ENCODE measurements at places on chromosomes 2 and 18.

GRCh38 chr2:96847586-96847985, 3.8 kb upstream of the ANKRD23 start:
- DNase-seq, result no peak

DNA sequence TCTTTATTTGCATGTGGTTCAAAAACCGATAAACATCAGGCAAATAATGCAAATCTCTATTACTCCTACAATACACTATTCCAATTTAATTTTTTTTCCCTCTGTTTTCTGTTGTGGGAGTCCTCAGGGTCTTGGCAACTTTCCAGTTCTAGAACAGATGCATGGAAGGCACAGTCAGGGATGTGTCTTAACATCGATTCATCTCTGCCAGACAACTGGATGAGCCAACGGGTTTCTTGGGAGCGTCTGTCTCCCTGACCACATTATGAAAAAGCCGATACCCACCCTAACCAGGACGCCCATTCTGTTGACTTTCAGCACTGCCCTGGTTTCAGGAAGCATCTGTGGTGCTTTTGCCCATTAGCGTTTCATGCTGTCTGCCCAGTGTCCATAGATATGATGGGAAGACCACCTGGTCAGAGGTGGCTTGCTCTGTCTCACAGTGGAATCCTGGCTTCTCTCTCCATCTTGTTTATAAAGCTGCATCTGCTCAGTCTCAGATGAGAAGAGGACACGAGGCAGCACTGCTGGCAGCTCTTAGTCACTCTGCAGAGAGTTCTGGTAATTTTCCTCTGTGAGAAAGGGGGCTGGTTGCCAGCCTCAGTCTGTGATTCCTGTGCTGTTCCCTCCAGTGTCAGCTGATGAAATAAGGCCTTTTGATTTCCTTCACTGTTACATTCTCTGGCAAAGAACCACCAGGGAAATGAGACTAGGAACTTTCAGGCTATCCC, 57.9 kb upstream of the KCNE4 start:
- DNase-seq, result no peak

DNA sequence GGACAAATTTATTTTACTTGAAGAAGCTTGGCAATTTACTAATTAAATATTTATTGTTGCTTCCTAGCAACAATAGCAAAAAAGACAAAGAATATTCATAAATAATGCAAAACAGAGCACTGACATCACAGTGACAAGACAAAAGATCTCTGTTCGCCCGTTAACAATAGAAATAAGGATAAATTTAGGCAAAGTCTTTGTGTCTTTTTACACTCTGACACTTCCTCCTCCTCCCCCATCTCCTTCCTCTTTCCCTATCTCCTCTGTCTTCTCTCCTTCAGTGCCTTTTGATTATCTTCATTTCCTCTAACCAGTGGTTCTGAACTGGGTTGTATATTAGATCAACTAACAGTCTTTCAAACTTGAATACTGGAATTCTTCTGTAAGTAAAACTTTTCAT, 808.4 kb downstream of the ERBB4 start:
- DNase-seq, result no peak

DNA sequence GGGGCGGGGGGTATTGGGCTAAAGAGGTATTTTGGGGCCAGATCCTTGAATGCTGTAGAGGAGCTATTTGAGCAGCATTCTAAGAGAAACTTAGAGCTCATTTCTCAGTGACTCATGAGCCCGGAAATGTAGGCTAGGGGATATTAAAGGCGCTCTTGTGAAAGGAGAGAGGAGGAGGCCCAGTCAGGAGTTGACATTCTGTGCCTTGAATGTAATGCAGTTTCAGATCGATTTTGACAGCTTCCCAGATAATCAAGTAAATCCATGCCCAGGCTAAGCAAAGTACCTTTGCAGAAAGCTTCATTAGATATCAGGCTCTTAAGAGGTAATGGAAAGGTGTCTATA, 1.5 kb downstream of the CAB39 start:
- peak; percentile 41 for DNase-seq

DNA sequence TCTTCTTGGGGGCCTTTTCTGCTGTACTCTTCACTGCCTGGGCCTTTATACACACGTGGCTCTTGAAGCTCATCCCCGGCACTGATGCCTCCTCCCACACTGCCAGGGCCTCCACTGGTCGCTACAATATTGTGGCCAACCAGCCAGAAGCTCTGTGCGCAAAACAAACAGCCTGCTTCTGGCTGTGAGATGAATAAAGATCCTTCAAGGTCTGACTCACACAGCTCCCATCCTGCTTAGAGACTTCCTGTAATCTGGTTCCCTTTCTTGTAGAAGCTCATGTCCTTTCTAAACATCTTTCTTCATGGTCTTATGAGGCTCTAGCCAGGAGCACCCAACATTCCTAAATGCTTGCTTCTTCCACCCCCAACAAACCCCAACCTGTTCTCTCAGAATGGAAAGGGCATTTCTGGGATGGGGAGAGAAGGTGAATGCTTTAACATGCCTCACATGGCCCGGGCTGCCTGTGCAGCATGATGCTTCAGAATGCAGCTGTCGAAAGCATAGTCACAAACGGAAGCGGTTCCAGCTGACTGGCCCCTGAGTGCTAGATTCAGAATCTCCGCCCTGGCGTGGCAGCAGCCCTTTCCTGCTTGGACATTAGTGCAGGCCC, 24.6 kb downstream of the NRP2 start:
- DNase-seq, result peak; percentile 40
